ENCODE measurements at places on chromosomes 7 and 10.
A peak's percentile ranks its signal among the peaks of the same experiment; 100 is the strongest.

- peak; percentile 67 for DNase-seq
Observed at GRCh38 chr10:54800741-54801421, at the start of gene PCDH15. Gene PCDH15 (minus strand): TSS chr10:54801231. CDS start chr10:54664262, 136,969 bp downstream.

- DNase-seq = no peak
Observed at GRCh38 chr7:73541722-73542121, 15.8 kb downstream of the BCL7B start.

GRCh38 chr10:85642421-85643170 is 724.0 kb downstream of the GRID1 start:
- no peak for DNase-seq

- DNase-seq = peak; percentile 67
Observed at GRCh38 chr7:74483402-74484336, 30.0 kb downstream of the GTF2IRD1 start.

DNA sequence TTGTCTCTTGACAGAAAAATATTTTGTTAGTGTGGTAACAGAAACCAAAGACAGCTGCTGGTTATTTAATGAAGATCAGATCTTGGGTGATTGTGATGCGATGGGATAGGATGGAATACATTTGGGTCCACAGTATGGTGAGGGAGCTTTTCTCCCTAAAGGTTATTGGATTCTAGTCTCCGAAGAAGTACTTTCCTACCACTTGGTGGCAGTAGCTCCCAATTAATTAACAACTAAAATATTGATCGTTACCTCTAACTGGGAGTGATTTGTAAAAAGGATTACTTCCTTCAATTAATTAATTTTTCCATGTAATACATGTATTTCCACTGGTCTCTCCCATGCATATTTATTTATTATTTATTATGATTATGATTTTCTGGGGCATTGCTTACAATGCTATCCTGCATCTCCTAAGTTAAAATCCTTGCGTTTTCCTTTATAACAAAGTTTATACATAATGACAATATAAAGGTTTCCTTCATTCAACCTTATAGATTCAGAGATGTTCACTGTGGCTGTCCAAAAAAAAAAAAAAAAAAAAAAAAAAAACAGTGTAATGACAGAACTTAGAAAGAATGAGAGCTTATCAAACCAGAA is 25.6 kb downstream of the TMEM196 start:
- DNase-seq = no peak
